ENCODE measurements at places on chromosomes 12 and 14. TPM values are rescaled to one million over a fixed set of nuclear protein-coding genes. Genes with fewer than 3 reads are reported as not detected.

CLEC4E gene
- not detected for total RNA-seq

- DNase-seq = no peak
Measured at GRCh38 chr12:54998958-54999510, 14.5 kb upstream of the TESPA1 start.

DNA sequence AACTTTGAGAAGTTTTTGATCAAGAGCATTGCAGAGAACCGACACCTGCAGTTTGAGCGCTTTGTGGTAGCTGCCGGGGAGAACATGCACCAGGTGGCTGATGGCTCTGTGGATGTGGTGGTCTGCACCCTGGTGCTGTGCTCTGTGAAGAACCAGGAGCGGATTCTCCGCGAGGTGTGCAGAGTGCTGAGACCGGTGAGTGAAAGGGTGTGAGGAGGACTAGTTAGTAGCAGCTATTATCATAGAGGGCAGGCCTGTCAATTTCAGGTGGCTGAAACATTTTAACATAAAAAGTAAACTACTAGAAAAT, 27.0 kb upstream of the HIGD1C start:
- DNase-seq = no peak

DNA sequence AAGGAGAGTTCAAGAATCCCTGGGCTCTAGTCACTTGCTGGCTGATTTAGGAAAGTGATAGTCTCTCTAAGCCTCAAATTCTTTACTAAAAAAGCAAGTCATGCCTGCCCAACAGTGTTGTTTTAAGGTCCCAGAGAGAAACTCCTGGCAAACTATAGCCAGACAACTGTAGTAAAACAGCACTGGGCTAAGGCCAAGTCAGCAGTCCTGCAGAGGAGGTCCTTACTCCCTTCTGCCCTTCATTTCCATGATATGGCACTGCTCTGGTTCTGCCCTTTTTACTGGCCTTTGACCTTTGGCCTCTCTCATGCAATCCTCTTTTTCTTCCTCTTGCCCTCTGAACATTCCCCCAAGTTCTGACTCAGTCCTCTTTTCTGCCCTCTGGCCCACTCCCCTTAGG, 74.9 kb downstream of the VWF start:
- DNase-seq = no peak

- DNase-seq = no peak
Measured at GRCh38 chr12:117936722-117937484, 31.9 kb downstream of the KSR2 start.

MYH6 gene
- total RNA-seq = not detected

DNA sequence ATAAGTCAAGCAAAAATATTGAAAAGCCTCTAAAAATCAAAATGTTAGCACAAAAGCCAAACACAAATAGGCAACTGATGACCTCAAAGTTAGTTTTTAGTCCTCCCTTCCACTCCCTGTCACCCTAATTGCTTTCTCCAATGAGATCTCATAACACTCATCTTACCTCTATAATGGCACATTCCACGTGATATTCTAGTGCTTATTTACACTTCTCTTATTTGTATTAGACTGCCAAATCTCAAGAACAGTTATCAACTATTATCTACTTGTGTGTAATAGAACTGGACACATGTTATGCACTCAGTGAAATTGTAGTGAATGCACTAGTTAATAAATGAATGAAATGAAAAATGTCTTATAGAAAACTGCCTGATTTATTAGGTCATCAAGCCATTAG, 55.5 kb upstream of the AVPR1A start:
- DNase-seq = no peak

FBXL14 gene
- 9.4 TPM for total RNA-seq

- no peak for DNase-seq
Measured at GRCh38 chr14:68373847-68374444, 418.9 kb downstream of the ZFP36L1 start.

CLMN gene
- total RNA-seq = 17.9 TPM

DNA sequence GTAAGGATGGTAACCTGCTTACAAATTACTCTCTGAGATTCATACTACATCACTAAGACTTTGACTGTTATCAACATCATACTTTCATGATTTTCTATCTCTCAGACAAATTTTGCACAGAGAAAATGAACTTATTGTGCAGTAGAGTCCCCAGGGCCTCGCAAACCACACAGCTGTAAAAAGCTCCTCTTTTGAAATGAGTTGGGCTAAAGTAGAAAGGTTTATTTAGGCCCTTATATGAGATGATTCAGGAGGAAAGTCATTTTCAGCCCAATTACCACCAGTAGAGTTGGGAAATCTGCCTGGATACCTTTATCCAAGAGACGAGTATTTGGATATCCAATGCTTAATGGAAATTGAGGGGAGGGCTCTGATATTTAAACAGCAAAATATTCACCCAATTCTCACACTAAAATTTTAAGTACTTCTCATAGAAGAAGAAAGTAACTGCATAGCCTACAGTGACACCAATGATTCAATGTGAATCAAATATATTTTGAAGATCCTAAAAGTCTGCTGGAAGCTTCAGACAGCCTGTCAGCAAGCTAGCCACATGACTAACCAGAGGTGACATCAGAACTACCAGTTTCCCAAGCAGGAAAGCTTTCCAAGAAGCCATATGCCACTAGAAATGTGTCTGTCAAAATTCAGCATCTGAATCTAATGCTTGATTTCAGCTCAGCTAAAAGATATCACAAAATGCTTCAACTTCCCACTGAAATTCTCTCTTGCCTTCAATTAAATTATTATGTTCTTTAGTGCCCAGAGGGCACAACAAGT, 190.1 kb upstream of the SYT1 start:
- DNase-seq = peak; percentile 15

TMEM30B gene
- 0.22 TPM for total RNA-seq

DENND5B gene
- total RNA-seq = 18.6 TPM

DNA sequence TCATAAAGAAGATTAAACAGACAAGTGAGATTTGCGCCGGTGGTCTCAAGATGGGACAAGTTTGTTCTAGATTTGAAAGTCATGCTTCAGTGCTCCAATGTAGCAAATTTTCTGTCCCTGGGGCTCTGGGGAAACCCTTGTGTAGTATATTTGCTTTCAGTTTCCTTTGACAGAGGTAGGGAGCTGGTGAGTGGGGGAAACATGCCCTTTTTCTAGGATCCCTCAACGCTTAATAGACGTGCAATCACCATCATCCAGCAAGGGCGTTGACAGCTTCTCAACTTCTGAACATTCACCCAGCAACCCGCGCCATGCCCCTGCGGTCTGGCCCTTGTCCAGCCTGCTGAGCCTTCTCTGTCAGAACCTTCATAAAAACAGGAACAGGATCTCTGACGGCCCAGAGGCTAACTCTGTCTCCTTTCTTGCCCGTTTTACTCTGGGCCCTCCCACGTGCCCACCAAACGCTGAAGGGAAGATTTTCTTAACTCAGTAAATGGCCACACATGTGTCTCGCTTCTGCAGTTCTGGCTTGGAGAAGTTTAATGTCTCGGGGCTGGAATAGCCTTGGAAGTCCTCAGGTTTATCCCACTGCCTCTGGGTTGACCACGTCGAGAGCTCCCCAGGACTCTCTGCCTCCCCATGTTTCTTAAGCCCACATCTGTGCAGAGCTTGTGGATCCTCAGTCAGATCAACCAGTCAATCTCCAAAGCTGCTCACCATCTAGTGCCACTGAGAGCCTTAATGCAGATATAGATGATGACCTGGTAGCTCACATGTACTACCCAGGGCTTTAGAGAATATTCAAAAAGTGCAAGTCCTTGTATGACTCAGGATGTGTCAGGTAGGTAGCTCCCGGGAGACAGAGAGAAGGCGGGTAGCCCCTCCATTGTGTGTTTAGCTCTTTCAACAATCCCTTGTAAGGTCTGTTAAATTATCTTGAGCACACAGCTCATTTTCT, 58.1 kb upstream of the CCND2 start:
- DNase-seq = peak; percentile 38

- peak; percentile 20 for DNase-seq
Measured at GRCh38 chr12:12499909-12500604, 62.6 kb downstream of the DUSP16 start.

Data from MCF 10A (cell line).